ENCODE measurements at places on chromosomes 1 and 21.

GRCh38 chr1:226754793-226755533 lies 15.9 kb upstream of the ITPKB start:
- no peak for DNase-seq

GRCh38 chr21:28688381-28688780 lies 304.3 kb downstream of the LTN1 start:
- no peak for DNase-seq

DNA sequence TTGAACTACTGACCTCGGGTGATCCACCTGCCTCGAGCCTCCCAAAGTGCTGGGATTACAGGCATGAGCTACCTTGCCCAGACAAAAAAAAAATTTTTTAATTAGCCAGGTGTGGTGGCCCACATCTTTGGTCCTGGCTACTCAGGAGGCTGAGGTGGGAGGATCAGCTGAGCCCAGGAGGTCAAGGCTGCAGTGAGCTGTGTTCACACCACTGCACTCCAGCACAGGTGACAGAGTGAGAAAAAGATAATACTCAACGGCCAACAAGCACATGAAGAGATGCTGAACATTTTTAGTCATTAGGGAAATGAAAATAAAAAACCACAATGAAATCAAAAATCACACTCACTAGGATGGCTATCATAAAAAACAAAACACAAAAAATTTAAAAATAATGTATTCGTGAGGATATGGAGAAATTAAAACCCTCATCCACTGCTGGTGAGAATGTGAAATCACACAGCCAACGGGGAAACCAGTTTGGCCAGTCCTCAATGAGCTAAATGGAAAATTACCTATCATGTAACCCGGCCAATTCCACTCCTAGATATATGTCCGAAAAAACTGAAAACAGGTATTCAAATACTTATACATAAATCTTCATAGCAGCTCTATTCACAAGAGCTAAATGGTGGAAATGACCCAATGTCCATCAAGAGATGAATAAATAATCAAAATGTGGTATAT lies 41.2 kb downstream of the ENAH start:
- no peak for DNase-seq

DNA sequence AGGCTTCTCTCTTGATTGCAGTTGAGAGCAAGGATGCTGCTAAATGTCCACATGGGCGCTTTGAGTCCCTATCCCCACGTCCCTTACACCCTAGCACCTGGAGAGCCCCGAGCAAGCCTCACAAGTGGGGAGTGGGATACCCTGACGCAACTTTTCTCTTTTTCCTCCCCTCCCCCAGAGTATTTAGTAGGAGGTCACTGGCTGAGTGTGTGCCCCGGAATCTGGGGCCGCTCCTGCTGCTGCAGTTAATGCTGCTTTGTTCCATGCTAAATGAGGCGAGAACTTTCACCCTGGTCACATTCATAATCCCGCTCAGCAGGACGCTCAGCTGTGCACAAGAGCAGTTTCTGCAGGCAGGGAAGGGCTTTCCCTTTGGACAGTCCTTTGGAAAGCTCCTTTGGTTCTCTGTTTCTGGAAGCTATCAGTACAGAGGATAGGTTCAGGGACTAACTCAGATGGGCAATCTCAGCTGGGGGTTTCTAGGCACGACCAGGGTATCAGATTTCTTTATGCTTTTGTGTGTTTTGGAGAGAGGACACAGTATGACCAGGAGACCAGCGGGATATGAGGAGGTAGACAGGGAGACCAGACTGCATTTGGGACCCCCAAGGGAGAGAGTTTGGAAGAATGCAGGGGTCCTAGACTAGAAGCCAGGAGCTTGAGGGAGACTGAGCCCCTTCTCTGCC lies 75.9 kb downstream of the NOS1AP start:
- peak; percentile 18 for DNase-seq

- no peak for DNase-seq
These were observed 346.2 kb downstream of the SMYD3 start for GRCh38 chr1:246160905-246161304.

- peak; percentile 26 for DNase-seq
These were observed 511 bp upstream of the SNX27 start for GRCh38 chr1:151611288-151611790.

Data from muscle of arm (tissue), 14 donors.